ENCODE measurements at places on chromosomes 7 and 10.
A peak's percentile ranks its signal among the peaks of the same experiment; 100 is the strongest.

GRCh38 chr7:94061326-94061725 lies 57.2 kb upstream of the BET1 start:
- DNase-seq = no peak

GRCh38 chr7:157807510-157807909 lies 470.7 kb downstream of the DNAJB6 start:
- no peak for DNase-seq

- DNase-seq = peak; percentile 68
These were observed at the start of gene CAV2 for GRCh38 chr7:116499168-116500077. Gene CAV2 (plus strand): TSS chr7:116499738. CDS start chr7:116499782, 44 bp downstream.

DNA sequence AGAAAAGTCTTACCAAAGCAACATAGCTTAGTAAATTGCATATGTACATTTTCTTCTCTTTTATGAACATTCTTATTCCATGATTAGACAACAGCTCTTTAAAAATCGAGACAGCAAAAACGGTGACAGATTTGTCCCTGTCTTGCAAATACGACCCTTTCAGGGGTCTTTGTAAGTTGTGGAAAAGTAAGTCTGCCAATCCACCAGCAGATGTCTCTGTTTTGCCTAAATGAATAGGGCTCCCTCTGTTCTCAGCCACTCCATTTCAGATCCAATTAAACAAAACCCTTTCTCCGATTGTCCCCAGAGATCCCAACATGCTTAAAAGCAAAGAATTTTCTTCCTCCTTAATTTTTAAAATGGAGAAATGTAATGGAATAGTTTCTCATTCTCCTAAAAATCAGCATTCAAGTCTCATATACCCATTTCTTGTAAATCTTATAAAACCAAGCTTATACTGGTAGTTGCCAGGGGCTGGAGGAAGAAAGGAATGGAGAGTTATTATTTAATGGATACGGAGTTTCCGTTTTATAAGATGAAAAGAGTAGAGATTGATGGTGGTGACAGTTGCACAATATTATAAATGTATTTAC lies 61.0 kb upstream of the NFE2L3 start:
- peak; percentile 46 for DNase-seq

DNA sequence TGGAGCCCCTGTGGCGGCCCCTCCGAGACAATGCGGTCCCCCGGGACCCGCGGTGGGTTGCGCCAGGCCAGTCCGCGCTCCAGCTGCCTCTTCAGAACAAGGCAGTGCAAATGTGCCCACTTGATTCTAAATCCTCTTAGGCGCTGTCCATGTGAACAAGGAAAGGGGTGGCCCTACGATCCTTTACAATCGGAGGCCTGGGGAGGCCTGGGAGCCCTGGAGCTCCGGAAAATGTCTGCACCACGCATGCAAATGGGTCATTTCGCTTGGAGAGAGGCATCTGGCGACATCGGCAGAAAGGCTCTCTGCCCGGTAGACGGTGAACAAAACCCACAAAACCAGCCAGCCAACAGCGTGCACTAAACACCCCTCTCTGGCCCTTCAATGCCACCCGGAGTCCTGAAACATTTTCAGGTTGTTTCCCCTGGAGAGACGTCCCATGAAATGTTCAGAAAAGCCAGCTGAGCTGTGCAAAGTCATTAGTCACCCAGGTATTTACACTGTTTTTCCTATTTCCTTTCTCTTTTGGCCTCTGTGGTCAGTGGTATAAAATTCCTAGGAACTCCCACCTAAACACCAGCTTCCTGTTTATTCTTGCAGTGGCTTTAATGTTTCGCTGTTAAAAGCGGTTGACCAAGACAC lies 102.8 kb upstream of the ZNF438 start:
- peak; percentile 75 for DNase-seq

DNA sequence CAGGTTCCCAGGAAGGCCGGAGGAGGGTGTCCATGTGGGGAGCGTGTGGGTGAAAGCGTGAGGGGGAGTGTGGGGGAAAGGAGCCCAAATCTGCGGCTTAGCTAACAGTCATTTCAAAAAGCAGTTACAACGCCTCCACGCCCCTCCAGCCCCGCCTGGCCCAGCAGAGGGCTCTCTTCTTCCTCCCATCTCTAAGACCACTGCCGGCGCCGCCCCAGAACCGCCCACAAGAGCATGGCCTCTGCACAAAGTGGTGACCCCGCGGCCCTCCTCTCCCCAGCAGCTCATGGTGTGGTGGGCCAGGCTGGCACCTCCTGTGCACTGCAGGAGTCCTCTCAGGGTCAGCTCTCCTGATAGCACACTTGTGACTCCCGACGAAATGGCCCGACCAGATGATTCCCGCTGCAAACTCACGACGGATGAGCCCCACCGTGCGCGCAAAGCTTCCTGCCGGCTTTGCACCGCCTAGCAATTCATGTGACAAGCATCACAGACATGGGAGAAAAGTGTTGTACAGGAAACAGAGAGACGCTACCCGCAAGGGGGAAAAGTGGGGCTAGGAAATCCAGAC lies 12.4 kb upstream of the HUS1 start:
- DNase-seq = peak; percentile 84

DNA sequence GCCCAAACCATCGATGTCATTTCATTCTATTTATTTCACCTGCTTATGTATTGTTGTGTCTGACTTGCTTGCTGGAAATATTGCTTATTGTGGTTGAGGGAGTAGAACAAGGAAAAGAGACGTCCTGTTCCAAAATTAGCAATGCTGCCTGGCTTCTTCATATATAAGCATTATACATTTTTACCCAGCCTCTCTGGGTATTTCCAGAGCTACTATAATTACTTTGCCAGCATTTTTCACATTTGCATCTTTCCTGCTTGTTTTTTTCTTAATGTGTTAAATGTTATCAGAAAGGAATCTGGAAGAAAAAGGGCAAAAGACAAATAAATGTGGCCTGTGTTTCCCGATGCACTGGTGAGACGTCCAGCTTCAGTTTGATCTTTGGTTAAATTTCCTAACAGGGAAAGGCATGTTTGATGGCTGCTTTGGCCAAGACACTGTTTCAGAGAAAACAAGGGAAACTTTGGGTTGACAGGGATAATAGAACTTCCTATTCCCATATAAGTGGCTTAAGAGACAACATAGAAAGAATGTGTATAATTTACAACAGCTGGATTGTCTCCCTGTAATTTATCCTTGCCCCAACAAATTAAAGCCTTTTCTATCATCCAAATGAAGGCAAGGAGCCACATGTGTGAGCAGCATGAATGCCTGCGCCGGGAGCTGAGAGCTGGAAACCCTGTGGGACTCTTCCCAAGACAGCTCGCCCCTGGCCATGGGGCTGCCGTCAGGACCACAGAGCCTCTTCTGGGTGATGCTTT lies 671.1 kb upstream of the CELF2 start:
- no peak for DNase-seq

DNA sequence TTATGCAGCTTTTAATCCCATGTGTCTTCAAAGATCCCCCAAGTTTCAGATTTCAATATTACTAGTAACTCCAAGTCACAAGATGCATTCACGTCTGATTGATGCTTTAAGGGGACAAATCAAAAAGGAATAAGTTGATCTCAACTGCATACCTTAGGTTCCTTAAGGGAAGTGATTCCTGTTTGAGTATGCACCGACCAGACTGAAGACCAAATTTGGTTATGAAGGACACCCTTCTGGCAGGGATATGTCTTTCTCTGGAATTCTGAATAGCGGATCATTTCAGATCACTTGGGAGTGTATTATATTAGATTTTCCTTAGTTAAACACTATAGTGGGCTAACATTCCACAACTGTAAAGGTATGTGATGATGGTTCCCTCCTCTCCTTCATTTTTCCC lies 4.3 kb downstream of the KIF5B start:
- DNase-seq = peak; percentile 9

DNA sequence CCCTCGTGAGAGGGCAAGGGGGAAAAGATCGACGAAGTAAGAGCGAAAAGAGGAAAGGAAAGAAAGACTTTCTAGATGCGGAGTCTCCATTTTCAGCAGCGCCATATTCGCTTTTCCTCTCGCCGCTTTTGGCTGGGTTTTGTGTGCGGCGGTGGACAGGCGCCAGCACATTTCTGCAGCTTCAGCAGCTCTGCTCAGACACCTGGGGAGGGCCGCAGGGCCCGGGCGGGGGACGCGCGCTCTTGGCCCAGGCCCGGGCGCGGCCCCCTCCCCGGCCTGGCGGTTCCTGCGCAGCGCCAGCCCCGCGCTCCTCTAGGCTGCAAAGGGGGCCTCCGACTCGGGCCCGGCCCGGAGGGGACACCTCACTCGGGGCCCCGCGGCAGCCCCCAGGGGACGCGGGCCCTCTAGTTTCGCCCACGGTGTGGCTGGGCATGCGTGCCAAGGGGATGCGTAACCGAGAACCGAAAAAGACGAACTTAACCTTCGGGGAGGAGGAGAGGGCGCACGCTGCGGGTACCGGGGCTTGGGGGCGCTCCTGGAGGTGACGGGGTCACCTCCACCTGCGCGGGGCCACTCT lies 34.5 kb upstream of the EBLN1 start:
- peak; percentile 36 for DNase-seq

GRCh38 chr7:139813689-139814088 lies 15.4 kb upstream of the TBXAS1 start:
- no peak for DNase-seq

DNA sequence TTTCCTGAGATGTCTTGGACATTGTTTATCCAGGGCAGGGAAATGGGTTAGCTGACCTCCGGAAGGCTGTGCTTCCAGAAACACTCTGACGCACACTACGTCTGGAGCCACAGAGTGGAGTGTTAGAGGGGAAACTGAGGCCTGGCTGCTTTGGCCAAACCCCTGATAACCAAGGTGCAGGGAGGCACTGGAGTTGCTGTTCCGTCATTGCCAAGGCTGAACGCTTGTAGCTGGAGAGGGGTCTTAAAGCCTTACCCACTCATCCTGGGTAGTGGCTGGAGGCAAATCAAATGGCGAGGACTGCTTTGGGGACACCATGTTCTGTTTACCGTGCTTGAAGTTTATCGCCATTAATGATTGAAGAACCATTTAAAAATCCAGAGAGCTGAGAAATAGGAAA lies 604.1 kb upstream of the FOXK1 start:
- DNase-seq = no peak

- no peak for DNase-seq
These were observed 22.1 kb upstream of the FBXW4 start for GRCh38 chr10:101716891-101717659.

DNA sequence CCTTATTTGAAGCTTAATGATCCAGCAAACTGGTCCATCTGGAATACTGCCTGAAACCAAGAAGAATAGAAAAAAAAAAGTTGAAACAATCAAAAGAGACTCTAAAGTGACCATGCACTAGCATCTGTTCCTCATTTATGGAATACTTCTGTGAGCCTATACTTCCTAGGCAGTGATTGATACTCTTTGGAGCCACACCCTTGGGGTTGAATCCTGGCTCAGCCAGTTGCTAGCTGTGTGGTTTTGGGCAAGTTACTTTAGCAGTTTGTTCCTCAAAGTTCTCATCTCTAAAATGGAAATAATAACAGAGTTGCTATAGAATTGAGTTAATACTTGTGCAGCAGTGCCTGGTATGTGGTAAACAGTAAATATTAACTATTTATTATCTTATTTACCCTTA lies 208.9 kb downstream of the GPR158 start:
- no peak for DNase-seq

- no peak for DNase-seq
These were observed 622.0 kb upstream of the PFKP start for GRCh38 chr10:2445370-2445769.

DNA sequence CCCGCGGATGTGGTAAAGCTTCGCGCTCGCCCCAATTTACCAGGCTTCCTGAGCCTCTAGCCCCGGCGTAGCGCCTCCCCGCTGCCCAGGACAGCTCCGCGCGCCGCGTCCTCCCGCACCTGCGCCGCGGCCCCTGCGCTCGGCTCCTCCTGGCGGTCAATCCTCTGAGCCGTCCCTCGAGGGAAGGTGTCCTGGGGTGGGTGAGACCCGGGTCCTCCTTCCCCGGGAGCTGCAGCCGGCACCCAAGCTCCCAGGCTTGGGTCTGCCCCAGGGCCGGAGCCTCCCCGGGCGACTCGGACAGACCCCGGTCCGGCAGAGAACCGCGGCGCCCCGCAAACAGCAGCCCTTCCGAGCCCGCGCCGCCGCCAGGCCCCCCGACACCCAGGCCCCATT lies 512 bp downstream of the OSBPL3 start:
- peak; percentile 81 for DNase-seq

GRCh38 chr10:22491480-22491879 lies 146.2 kb downstream of the SPAG6 start:
- DNase-seq = no peak

DNA sequence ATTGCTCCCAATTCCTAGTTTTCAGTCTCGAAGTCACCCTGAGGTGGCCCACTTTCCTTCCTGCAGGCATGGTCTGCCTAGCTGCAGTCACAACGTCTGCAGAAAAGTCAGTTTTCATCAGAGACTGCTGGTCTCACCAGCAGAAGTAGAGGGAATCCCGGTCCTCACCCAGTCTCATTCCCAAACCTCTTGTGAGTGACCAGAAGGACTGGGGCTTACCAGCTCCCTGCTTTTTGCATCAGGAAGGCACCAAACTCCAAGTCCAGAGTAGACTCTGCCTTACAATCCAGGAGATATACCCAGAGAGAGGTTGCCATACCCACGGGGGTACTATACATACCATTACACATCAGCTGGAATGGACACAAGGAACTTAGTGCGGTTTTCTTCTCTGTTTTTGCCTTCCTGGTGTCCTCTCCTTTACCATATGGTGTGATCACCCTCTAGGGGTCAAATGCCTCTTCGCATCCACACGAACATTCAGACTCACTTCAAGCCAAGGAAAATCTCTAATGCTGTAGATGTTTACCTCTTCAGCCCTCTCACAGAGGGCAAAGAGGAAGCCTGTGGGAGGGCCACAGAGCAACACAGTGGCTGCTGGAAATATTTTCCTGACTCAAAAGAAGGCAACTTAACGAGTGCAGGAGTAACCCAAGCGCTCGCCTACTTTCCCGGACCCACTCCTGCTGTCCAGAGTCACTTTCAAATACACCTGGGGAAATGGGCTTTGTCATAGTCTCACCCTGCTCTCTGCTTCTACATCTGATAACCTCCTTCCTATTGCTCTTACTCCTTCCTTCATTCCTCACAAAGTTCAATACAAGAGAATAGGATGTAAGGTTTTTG lies 220.9 kb downstream of the C7orf25 start:
- DNase-seq = peak; percentile 46

DNA sequence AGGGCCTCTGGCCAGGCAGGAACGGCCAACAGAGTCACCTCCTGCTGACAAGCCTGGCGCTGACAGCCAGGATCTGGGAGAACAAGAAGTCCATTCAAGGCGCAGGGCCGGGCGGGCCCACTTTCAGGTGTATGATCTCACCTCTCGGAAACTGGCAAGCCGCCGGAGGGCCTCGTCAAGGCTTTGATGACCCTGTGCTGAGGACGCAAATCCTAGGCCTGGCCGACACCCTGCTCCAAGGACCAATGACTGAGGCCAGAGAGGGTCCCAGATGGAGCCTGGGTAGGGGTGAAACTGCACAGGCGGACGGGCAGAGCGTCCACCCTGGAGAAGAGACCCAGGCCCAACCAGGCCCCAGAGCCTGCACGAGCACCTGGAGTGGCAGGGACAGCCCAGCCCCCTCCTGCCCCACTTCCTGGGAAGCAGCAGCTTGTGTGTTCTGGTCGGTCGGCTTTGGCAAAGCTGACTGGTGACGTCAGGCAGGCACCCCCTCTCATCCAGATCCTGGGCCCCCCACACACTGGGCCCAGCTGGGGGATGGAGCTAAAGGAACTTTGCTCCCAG lies 30.6 kb downstream of the MYL10 start:
- DNase-seq = no peak
